Pulmonary artery endothelial cell (primary cell): ENCODE measurements at places on chromosomes 11 and 22.
A peak's percentile ranks its signal among the peaks of the same experiment; 100 is the strongest.

- no peak for DNase-seq
These were observed 17.9 kb upstream of the SESN3 start for GRCh38 chr11:95248666-95249467.

DNA sequence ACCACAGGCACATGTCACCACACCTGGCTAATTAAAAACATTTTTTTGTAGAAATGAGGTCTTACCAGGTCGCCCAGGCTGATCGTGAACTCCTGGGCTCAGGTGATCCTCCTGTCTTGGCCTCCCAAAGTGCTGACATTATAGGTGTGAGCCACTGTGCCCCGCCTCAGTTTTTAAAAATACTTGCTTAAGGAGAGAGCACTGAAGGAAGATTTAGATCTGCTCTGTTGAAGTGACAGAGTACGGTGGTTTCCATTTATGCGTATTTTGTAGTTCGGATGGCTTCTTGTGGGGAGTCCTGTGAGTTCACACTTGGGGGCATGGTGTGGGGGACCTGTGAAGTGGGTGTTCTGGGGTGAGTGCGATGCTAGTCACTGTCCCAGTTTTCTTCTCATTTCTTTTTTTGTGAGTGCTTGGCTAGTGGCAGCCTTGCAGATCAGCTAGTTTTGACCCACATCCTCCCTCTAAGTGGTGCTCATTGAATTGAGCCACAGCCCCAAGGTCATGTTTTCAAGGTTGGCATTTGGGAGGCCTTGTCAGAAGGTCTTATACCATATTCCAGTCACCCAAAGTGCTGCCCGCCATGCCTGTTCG lies 31.5 kb downstream of the PTPRJ start:
- no peak for DNase-seq

DNA sequence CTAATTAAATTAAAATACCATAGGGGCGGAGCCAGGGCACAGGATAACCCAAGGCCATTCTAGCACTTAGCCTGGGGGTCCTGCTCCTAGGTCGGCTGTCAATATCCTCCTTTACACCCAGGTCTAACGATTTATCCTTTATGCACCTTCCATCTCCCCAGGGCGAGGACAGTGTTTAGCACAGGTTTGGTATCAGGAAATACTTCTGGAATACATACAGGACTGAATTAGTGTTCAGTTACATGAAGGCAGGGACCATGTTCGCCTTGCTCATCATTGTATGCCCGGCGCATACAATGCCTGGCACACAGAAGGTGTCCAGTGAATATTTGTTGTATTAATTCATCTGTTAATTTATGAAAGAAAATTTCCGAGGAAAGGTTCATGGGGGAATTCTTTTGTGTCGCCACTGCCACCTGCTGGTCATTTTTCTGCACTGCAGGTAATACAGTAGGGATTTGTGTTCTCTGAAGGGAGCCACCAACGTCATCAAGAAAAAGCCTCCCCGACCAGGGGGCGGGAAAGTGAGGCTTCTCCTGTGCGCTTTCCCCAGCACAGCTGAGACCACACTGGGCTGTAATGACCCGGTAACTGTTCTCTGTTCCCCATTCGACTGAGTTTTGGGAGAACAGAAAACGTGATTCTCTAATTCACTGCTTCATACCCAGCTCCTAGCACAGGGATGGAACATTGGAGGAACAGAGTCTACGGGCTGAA lies 68.7 kb upstream of the ASPHD2 start:
- DNase-seq: peak; percentile 35

DNA sequence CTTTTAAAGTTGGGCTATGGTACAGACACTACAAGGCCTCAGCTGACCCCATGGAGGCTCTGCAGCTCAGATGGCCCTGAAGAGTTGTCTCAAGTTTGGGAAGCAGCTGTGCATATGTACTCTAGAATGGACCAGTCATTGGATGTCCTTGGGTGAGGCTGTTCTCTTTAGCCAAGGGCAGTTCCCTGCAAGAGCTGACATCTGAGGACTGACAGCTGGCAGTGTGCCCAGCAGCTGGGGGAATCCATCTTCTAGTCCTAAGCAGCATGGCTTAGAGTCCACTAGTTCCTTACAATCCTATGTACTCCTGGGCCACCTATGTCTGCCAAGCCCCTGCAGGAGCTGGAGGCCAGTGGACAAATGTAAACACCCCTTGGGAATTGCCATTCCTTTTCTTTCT lies 76.5 kb downstream of the C11orf91 start:
- DNase-seq: no peak

DNA sequence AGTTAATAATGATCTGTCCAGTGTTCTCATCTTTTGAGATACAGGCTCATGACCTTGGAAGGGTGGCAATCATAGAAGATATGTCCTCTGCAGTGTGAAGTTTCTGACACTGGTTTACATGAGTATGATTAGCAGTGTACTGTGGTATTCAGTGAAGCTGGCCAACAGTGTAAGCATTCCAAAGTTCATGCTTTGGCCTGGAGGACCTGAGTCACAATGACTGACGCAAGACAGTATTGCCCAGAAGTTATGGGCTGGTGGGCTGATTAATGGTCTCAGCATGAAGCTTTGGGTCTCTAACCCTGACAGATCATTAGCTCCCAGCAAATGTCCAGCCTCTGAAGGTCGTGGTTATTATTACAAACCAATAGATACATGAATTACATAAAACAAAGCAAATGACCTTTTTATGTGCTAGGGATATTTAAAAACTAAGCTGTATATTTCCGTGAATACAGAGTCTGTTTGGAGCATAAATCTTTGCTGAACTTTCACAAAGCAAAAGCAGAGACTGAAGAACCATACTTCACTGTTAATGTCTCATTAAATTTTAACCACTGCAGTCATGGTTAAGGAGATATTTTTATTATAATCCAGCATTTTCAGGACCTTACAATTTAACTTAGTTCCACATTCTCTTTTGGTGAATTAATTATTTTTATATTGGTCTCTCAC lies 28.3 kb upstream of the USP47 start:
- no peak for DNase-seq

- no peak for DNase-seq
These were observed 2.9 kb downstream of the B3GNT6 start for GRCh38 chr11:77037057-77037456.
